SW 1271 (cell line): ENCODE measurements at places on chromosomes 4 and X.

DNA sequence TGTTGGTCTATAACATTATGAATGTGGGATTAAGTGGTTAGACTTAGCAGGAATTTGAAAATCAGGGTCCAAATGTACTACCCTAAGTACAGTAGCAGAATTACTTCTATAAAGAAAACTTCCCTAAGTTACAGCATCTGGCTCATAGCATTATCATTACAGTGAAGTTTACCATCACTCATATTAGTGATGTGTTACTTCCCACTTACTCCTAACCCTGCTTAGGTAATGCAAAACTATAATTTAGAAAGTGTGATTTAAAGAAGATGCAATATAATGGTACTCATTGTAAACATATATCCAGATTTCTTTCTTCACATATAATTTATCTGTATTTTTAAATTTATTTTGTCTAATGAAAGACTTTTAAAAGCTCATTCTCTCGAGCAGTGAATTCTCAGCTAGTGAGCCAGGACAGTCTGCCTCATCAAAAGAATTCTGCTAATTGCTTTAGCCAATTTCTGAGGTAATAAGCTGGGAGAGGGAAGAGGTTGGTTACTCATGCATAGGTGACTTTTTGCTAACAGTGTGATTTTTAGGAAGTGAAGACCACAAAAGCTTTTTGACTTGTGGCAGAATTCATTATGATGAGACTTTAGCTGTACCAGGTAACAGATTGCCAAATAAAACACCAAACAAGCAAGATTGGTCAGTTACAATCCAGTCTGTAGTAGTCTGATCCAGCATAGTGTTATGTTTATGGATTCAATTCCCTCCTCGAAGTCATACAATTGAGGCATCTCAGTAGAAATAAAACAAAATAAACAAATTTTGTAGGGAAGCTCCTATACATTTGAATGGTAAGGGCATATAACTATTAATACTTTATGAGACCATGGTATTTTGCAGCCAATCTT lies 21.0 kb downstream of the PLS3 start:
- DNase-seq, result no peak

DNA sequence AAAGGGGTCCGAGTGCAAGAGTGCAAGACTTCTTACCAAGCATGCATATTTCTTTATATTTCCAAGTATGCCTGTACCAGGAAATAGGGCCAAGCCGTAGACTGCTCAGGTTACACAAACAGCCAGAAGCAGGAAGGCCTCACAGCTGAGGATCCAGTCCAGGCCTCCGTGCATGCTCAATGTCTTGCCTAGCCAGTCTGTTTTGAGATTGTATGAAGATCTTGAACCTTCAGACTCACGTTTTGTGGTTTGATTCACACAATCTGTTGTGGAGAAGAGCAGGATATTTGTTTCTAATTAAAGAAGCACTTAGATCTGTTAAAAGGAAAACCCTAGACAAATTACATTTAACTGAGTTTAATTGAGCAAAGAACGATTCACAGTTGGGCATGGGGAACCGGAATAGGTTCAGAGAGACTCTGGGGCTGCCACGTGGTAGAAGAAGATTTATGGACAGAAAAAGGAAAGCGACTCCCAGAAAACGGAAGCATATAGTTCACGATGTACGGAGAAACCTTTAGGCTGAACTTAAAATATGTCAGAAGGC lies 1.2 kb downstream of the MGST2 start:
- no peak for DNase-seq

- DNase-seq, result no peak
Observed at GRCh38 chr4:82053396-82053795, 320.4 kb downstream of the HNRNPD start.

DNA sequence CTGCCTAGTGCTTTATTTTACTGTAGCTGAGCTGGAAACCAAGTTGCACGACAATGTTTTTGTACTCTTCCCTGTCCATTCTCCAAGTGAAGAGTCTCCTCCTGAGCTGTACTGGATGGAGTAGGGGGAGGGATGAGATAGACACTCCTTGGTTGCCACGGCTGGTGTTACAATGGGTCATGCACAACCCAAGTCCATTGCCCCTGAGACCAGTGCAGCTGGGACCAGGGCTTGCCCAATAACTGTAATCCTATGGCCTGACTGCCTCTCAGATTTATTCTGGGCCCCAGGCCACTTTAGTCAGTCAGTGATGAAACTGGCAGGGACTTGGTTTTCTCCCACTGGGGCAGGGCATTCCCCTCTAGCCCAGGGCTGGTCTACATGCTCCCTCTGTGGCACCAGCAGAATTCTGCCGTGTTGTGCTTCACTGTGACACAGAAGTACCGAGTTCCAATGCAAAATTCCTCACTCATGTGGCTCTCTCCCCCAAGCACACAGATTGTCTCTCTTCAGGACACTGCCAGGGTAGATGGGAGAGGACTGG lies 203.3 kb upstream of the PCDH18 start:
- no peak for DNase-seq

- no peak for DNase-seq
Observed at GRCh38 chr4:139163806-139164206, 13.2 kb downstream of the ELF2 start.

GRCh38 chr4:31088600-31089230 lies 368.5 kb downstream of the PCDH7 start:
- DNase-seq, result no peak

DNA sequence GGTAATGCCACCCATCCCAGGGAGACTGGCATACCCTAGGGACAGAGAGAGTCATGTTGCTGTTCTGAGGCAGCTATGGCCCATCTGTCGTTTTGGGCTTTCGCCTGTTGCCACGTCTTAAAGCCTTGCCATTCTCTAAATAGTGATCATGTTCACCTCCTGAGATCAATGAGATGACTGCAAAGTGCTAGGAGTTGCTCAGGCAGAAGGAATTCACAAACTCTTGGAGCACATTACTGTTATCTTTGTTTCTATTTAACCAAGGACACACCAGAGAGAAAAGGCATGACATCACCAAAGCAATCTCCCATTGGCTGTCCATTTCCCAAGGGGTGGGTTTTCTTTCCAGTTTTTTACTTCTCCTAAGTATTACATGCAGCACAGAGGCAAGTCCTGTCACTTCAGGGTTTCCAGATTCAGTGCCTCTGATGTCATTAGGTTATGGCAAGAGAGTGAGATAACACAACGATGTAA lies 37.1 kb upstream of the SETD7 start:
- DNase-seq, result no peak

- DNase-seq, result no peak
Observed at GRCh38 chrX:108464604-108465003, 25.0 kb downstream of the COL4A5 start.

DNA sequence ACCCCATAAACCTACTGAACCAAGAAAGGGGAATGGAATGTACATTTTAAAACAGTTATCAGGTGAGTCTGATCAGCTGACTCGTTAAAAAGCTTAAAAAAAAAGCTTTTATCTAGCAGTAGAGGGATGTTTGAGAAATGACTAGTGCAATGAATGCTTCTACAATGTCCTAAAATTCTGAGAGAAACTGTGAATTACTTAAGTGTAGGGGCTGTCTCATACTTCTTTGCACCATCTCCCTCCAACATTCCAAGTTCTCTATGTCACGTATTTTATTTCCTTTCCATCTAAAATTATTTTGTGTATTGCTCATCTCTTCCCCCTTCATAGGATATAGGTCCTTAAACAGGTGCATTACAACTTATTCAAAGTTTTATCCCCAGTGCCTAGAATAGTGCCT lies 11.9 kb upstream of the AREG start:
- no peak for DNase-seq

- no peak for DNase-seq
Observed at GRCh38 chr4:147303873-147304229, 177.0 kb upstream of the EDNRA start.

GRCh38 chr4:121998024-121998423 lies 46.2 kb upstream of the TRPC3 start:
- no peak for DNase-seq

DNA sequence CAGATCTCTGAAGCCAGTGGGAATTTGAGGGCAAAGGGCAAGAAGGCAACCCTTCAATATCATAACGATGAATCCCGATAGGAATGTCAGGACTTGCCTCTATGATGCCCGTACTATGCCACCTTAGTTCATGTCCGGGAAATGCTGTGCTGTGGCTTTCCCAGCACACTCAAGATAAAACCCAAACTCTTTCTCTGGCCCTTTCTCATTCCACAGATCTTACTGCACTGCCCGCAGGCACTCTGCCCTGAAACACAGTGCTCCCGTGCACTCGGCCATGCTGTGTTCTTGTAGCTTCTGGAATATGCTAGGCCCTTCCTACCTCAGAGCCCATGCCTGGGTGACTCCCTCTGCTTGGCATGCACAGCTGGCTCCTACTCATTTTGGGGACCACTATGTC lies 26.3 kb downstream of the SORCS2 start:
- DNase-seq, result no peak

DNA sequence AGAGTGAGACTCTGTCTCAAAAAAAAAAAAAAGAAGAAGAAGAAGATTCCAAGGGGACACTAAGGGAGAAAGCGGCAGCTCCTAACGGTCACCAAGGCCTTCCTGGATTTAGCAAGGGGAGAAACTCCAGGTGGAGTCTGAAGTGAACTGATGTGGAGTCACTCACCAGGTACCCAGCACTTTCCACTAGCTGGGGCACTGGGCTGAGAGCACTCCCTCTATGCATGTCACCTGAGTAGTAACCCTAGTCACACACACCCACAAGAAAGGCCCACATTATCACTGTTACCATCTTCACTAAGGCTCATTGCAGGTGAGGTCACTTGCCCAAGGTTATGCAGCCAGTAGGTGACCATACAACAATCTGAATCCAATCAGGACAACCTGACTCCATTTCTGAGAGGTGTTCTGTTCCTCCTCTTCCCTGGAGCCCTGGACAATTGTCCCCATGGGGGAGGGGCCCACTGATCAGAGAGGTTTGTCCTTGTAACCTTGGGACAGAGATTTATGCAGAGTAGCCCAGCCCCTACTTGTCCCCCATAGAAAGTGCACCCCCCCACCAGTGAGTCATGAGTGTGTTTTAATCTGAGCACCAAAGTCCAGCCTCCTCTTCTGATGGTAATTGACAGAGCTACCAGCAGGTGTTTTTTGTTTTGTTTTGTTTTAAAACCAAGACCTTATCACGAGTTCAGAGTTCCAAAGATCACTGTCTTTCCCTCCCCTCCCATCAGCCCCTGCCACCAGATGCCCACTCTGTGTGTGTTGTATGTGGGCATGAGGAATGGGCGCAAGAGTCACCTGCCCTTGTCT lies 5.9 kb upstream of the SASH3 start:
- DNase-seq, result no peak

GRCh38 chrX:77065896-77066295 lies 381.3 kb upstream of the FGF16 start:
- DNase-seq, result no peak

GRCh38 chr4:2390146-2390545 lies 28.3 kb downstream of the ZFYVE28 start:
- DNase-seq, result no peak

DNA sequence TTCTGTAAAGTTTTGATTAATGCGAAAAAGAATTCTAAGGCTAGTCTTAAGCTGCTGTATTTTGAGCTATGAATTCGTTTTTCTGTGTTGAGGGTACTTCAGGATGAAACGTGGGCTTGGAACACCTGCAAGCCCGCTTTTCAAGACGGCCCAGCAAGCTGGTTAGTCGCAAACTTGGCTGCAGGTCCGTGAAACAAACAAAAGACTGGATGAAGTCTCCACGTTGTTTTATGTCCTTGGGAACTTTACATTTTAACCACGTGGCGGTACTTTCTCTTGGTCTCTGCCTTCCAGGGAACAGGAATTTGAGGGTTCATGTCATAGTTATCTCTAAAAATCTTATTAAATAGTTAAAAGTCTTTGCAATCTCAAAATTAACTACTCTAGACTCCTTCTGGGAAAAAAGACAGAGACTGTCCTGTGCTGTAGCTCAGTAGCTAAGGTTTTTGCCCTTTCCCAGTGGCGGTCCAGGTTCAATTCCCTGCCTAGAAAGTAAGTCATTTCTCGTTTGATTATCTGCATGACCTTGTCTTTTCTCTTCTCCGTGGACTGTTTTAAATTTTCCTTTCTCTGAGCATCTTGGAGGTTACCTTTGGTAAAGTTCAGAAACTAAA lies 21.0 kb downstream of the TENM3 start:
- no peak for DNase-seq

DNA sequence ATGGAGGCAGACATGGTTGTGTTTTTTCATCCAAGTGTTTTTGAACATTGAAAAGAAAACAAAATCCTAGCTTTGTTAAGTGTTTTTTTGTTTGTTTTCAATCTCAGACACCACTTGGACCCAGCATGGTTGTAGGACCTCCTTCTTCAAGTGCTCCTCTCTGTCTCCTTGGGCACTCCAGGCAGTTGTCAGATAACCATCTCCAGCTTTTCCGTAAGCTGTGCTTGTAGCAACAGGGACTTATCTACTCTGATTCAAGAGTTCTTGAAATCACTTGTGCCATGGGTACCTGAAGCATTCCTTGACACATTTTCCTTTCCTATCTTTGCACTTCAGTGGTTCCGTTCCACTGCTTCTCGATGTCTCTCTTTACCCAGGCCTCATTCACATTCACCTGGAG lies 334.9 kb upstream of the DDX53 start:
- no peak for DNase-seq

GRCh38 chr4:83074086-83074704 lies 39.2 kb downstream of the COPS4 start:
- DNase-seq, result peak; percentile 36

DNA sequence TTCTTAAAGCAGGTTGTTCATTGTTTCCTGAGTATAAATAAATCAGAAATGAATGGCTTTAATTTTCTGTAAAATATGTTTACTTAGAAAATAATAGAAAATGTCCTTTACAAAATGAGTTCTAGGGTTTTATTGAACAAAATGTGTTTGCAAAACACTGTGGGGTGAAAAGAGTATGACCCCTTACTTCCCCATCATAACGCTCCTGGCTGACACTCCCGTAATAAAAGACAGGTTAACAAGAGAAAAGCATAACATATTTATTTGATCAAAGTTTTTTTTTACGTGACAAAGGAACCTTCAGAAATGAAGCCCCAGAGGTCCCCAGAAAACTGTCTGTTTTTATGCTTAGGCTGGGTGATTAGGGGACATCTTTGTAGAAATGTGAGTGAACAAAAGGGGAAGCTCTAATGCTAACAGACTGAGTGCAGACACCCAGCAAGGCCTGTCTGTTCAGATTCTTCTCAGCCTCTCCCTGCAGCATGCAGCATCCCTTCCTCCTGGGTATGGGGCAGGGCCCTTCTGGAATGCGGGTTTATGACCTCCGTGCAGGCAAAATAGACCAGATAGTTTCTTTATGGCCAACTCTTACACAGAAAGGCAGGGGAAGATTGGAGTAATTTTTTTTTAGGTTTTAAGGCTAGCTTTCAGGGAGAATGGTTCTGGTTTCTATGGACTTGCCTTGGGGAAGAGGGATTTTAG lies 26.1 kb downstream of the ZFP42 start:
- no peak for DNase-seq
